ENCODE measurements at places on chromosomes 6 and 20. TPM values are rescaled to one million over a fixed set of nuclear protein-coding genes. Genes with fewer than 3 reads are reported as not detected.

DYNLT2 gene
- total RNA-seq: 3.7 TPM

TFAP2D gene
- not detected for total RNA-seq

DNA sequence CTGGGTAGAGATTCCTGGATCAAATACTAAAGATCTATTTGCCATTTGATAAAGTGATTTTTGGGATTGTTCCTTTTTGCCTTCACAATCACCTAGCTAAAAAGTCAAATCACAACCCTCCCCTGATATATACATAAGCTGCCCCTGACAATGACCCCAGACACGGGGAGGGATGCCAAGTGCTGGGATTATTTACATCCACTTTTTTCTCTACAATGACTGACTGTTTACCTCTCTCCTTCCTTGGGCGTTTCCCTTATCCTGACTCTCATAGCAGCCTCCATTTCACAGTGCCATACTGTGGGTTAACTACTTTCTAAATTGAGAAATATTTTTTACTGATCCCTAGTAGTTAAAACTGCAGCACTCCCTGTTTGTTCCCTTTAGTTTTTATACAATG lies 150.8 kb upstream of the TMEM170B start:
- no peak for DNase-seq

DNA sequence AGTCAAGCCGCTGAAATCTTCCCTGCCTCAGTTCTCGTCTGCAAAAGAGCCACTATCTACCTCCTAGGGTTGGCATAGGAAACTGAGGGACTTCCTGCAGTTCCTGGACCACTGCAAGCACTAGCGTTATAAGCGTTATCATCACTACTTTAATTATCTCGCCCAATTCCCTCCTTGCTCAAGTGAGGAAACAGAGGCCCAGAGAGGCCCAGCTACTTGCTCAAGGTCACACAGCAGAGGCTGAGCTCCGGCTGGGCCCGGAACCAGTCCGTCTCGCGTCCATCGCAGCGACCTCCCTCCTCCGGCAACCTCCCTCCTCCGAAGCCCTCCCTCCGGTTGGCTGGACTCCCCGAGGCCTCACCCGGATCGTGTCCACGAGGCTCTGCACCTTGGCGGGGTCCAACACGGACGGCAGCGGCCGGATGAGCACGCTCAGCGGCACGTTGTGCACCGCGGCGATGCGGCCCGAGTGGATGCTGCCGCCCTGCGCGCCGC lies 338 bp downstream of the SRXN1 start:
- no peak for DNase-seq

DNA sequence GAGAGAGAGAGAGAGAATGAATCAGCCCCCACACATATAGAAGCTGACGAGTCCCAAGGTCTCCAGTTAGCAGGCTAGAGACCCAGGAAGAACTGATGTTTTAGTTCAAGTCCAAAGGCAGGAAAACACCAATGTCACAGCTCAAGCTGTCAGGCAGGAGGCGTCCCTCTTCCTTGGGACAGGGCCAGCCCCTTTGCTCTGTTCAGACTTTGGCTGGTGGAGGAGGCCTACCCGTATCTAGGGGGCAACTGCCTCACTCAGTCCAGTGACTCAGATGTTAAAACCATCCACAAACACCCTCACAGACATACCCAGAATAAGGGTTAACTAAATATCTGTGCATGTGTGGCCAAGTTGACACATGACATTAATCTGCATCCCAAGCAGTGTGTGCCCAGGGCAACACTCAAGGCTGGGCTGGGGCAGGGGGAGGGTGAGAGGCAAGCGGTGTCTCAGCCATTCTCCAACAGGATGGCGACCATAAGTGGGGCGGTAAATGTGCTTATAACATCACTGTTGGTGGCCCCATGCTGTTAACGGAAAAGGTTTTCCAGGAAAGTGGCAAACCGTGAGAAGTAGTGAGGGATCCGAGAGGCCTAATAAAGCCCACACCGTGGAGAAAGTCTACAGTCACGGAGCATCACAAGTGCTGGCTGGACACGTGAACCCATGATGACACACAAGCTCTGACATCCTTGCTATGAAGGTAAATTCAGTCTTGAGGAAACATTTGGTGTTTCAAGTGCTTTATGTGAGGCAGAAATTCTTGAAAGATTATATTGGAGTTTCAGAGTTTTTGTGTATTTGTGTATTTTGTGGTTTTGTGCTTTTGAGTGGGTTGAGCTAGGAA lies 28.1 kb downstream of the RAMACL start:
- DNase-seq: no peak

DNA sequence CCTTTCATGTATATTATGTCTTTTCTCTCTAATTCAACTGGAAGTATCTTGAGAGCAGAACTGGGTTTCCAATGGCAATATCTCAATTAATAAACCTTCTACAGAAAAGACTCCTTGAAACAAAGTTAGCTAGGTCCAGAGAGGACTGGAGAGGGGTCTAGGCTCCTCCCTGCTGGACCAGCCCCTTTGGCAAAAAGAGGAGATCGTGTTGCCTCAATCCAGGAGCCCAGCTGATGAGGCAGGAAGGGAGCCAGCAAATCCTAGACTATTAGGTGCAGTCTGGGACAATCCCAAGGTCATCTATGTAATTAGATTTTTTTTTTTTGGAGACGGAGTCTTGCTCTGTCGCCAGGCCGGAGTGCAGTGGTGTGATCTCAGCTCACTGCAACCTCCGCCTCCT lies 21.9 kb downstream of the BCL2L1 start:
- no peak for DNase-seq
